Kidney glomerular epithelial cell (primary cell): ENCODE measurements at places on chromosomes 7 and 10.

- no peak for DNase-seq
Observed at GRCh38 chr10:120970595-120971529, 119.7 kb downstream of the WDR11 start.

- no peak for DNase-seq
Observed at GRCh38 chr7:127189886-127190285, 62.9 kb downstream of the GRM8 start.

DNA sequence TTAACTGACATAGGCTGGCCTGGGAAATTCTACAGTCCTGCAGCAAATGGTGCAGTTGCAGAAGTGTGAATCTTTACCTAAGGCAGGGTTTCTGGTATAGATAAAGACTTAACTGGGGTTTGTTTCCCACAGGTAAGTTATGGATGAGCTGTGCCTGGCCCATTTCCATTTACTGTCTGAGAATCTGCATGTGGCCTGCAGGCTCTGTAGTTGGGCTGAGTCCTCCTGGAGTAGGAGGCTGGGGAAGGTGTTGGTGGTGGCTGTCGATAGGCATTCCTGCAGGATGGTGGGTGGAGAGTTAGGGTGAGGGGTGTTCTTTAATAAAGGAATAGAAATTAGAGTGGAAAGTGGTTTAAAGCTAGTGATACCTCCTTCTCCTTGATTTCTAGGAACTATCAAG lies 193.5 kb downstream of the AUTS2 start:
- DNase-seq, result no peak

DNA sequence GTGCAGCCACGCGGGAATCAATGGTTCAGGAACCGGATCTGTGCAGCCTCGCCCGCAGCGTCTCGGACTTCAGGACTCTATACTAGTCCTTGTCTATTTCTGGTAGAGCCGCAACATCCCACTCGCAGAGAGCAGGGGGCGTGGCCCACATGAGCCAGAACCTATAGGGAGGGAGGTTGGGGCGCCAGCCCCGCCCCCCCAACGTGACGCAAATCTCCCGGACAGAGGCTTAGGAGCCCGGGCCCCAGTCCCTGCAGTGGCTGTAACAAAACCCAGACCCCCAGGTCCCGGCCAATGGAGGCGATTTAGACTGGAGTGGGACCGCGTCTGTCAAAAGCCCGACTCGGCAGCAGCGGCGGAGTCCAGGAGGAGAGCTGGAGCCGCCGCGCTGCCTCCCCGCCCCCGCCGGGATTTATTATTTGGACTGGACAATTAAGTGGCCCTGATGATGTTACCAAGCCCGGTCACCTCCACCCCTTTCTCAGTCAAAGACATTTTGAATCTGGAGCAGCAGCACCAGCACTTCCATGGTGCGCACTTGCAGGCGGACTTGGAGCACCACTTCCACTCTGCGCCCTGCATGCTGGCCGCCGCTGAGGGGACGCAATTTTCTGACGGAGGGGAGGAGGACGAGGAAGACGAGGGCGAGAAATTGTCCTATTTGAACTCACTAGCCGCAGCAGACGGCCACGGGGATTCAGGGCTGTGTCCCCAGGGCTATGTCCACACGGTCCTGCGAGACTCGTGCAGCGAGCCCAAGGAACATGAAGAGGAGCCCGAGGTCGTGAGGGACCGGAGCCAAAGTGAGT lies at the start of gene NKX2-3:
TSS of gene NKX2-3 (plus strand) at position 256 of the 809 bp plus-strand sequence. CDS start at position 446, 190 bp downstream.
- DNase-seq, result no peak

DNA sequence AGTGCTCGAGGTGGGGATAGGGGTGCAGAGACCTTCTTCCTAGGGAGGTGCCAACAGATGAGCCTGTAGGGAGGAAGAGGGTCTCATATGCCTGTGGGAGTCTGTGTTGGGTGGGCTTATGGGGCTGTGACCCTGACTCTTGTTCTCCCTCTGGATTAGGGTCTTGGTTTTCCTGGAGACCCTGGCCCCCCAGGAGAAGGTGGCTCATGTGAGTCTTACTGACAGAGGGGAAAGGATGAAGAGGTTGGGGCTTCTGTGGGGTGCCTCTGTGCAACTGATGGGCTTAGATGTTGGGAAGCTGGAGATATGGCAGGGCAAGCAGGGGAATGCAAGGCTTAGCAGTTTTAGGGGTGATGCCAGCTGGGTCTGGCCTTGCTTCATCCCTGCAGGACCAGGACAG lies 20.2 kb upstream of the VOPP1 start:
- no peak for DNase-seq

DNA sequence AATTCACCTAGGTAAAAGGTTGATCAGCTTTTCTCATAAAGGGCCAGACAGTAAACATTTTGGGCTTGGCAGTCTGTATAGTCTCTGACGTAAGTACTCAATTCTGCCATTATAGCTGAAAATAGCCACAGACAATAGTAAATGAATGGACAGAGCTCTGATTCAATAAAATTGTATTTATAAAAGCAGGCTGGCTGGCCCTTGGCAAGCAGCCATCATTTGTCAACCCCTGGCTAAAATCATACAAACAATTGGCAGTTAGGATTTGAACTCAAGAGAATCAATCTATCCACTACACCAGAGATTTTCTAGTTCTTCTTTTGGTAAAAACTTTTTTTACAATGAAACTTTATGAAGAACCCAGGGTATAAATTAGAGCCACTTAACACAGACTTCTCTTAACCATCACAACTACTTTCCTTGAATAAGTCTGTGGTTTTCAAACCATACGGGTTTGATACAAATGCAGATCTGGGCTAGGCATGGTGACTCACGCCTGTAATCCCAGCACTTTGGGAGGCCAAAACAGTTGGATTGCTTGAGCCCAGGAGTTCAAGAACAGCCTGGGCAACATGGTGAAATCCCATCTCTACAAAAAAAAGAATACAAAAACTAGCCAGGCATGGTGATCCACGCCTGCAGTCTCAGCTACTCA lies 124.5 kb downstream of the SLC16A9 start:
- DNase-seq, result no peak

DNA sequence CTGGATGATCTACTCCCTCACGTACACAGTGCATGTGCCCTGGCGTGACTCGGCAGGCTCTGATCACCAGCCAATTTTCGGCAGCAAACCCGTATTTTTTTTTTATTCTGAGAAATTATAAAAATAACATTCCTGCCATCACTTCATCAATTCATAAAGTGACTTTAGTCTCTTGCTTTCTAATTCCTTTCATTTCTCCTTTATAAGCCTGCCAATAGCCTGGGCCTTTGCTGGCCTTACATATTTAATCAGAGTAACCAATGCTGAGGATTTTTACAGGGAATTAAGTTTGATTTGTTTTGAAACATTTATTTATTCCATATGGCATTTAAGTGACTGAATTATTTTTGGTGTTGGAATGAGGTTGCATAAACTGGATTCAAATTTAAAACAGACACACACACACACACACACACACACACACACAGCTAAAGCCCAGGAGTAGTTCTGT lies 140.8 kb downstream of the ETV1 start:
- DNase-seq, result no peak

- no peak for DNase-seq
Observed at GRCh38 chr7:3973264-3973663, 672.2 kb downstream of the SDK1 start.

- no peak for DNase-seq
Observed at GRCh38 chr10:24528946-24529345, 194.7 kb downstream of the ARHGAP21 start.

- DNase-seq, result no peak
Observed at GRCh38 chr7:124101173-124101768, 68.4 kb upstream of the TMEM229A start.

GRCh38 chr10:2839081-2839725 lies 228.1 kb upstream of the PFKP start:
- DNase-seq, result peak; percentile 41

GRCh38 chr7:53642361-53642760 lies 606.9 kb downstream of the POM121L12 start:
- DNase-seq, result peak; percentile 8

GRCh38 chr10:26448706-26449435 lies 10.7 kb downstream of the APBB1IP start:
- no peak for DNase-seq

- no peak for DNase-seq
Observed at GRCh38 chr7:16900209-16900768, 18.5 kb upstream of the AGR3 start.

GRCh38 chr10:124672181-124672638 lies 72.0 kb downstream of the FAM53B start:
- no peak for DNase-seq

DNA sequence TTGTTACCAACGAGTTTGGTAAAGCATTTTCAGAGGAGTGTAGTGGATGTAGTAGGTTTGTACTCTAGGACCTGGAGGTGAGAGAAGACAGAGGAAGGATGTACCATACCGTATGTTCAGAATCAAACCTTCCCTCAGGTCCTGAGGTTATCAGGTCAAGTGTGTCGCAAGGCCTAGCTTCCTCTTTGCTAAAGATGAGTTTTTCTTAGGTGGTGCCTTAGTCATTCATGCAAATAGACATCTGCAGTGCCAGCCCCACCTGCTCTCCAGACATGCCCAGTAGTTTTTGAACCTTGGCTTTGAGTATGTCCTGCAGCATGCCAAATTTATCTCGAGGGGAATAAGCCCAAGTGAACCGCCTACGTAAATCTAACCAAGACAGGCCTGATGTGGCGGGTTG lies 71.3 kb downstream of the HDAC9 start:
- DNase-seq, result no peak
